Muscle of arm (tissue), 14 donors: ENCODE measurements at places on chromosomes 11 and 22. TPM values are rescaled to one million over a fixed set of nuclear protein-coding genes. Genes with fewer than 3 reads are reported as not detected.

GRCh38 chr11:113446112-113446511, 29.1 kb downstream of the DRD2 start:
- DNase-seq, result no peak

DNA sequence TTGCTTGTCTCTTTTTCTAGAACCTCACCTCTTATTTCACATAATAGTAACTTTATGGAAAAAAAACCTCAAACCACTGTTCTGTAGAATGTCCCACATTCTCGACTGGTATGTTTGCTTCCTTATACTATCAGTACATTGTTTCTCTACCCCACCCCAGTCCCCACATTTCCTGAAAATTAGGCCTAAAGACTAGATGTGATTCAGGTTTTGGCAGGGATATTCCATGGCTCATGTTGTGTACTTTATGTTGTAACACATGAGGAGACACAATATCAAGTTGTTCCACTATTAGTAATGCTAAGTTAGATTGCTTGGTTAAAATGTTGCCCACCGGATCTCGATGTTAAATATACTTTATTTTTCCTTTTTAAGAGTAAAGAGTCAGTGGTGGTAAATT, 34.7 kb downstream of the DDIAS start:
- DNase-seq, result no peak

DNA sequence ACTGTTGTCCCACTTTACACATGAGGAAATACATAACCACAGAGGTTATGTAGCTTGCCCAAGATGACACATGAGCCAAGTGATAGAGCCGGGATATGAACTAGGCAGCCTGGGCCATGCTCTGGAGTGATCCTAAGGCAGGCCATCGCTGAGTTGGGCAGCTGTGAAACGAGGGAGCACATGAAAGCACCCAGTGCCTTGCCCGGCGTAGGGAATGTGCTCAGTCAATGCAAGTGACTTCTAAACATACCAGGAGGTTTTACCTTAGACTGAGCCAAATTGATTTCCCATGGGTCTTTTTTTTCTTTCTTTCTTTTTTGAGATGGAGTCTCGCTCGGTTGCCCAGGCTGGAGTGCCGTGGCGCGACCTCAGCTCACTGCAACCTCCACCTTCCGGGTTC, 10.5 kb downstream of the GRIK4 start:
- no peak for DNase-seq

The HTR3B gene
- polyA plus RNA-seq, result 0.11 TPM

The SCN3B gene
- polyA plus RNA-seq, result 55.2 TPM

DNA sequence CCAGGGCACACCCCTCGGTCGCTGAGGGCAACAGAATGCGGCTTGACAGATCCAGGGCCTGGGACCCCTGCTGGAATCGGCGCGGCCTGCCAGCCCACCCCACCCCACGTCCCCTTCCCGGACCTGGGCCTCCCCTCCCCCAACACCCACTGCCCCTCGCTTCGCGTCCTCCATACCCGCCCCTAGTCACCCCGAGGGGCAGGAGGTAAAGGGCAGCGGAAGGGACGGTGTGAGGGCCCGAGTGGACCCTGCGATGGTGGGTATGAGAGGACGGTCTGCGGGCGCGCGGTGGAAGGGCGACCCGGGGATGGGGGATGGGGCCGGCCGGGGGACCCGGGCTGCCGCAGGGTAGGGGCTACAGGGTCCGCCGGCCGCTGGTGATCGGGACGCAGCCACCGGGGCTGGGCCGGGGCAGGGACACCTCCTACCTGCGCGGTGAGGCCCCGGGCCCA, 311 bp downstream of the APBB1 start:
- DNase-seq, result peak; percentile 21

- DNase-seq, result no peak
Observed at GRCh38 chr11:14973621-14974514, 1.7 kb upstream of the CALCA start.

The BLID gene
- polyA plus RNA-seq, result not detected

GRCh38 chr22:23827351-23827995, 11.3 kb downstream of the DERL3 start:
- DNase-seq, result no peak

The NLRP6 gene
- polyA plus RNA-seq, result not detected

GRCh38 chr11:68584097-68584496, 100.2 kb upstream of the GAL start:
- peak; percentile 15 for DNase-seq

- peak; percentile 49 for DNase-seq
Observed at GRCh38 chr22:36546092-36546804, 17.3 kb upstream of the EIF3D start.

DNA sequence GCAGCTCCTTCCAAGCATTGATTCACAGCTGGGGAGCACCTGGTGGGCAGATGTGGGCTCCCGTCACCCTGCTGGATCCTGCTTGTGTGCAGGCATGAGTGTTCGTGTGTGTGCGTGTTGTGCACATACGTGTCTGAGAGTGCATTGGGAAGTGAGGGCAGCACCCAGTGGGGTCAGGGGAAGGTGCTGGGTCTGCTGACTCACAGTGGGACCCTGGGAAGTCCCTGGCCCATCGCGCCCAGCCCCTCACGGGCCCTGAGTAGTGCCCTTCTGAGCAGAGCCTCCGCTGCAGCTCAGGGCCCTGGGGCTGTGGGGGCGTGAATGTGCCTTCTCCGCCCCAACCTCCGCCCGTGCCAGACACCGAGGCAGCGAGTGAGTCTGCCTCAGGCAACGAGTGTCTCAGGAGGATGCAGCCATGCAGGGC, 36.8 kb downstream of the WNT11 start:
- no peak for DNase-seq

DNA sequence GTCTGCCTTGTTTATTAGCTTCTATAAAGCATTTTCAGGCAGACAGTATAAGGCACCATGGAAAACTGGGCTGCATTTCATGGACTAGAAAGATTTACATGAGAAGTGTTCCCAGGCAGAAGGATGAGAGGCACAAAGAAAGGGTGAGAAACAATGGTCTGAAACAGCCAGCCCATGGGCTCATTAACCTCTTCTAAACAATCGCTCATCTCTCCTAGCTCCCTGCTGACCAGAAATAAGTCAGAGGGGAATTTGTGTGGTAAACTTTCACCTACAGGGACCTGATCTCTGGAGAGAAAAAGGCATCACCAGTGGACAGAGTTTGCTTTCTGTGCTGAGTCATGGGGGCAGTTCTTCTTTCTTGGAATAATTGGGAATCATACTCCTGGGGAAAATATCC, 51.8 kb upstream of the KIRREL3 start:
- DNase-seq, result no peak

GRCh38 chr22:35912658-35913057, 116.0 kb downstream of the RBFOX2 start:
- no peak for DNase-seq

The IL17REL gene
- not detected for polyA plus RNA-seq

GRCh38 chr11:112162761-112163546, 940 bp downstream of the IL18 start:
- DNase-seq, result no peak

The TYR gene
- polyA plus RNA-seq, result 0.11 TPM

The CALCB gene
- polyA plus RNA-seq, result not detected

GRCh38 chr11:69216647-69217051, 60.9 kb downstream of the SMIM38 start:
- no peak for DNase-seq

DNA sequence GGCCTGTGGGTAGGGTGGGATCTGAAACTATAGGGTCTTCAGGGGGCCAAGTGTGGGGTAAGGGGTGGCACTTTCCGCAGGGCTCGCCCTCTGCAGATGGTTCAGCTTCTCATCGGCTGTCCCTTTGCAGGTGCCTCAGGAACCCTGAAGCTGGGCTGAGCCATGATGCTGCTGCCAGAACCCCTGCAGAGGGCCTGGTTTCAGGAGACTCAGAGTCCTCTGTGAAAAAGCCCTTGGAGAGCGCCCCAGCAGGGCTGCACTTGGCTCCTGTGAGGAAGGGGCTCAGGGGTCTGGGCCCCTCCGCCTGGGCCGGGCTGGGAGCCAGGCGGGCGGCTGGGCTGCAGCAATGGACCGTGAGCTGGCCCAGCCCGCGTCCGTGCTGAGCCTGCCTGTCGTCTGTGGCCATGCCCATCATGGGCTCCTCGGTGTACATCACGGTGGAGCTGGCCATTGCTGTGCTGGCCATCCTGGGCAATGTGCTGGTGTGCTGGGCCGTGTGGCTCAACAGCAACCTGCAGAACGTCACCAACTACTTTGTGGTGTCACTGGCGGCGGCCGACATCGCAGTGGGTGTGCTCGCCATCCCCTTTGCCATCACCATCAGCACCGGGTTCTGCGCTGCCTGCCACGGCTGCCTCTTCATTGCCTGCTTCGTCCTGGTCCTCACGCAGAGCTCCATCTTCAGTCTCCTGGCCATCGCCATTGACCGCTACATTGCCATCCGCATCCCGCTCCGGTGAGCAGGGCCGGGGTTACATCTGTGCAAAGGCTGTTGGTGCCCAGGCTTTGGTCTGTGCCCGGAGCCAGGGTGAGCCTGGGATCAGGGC, 5.8 kb downstream of the ADORA2A start:
- DNase-seq, result no peak

DNA sequence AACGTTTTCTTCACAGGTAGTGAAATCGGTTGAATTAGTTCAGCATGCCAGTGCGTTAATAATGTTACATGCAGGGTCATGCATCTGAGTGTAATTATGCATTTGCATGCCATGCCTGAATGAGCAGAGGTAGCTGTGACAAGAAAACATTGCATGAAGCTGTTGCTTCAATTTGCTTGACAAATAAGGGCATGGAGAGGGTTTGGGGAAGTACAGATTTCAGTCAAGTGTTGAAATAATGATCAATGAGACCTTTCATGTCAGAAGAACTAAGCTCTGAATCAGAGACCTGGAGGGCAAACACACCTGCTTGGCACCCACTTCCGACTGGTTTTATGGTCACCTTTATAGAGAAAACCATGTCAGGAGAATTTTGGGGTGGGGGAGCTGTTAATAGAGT, 221.4 kb downstream of the DBX1 start:
- no peak for DNase-seq

- DNase-seq, result peak; percentile 50
Observed at GRCh38 chr22:20509344-20510047, 2.1 kb downstream of the MED15 start.

The SLC22A8 gene
- polyA plus RNA-seq, result not detected

DNA sequence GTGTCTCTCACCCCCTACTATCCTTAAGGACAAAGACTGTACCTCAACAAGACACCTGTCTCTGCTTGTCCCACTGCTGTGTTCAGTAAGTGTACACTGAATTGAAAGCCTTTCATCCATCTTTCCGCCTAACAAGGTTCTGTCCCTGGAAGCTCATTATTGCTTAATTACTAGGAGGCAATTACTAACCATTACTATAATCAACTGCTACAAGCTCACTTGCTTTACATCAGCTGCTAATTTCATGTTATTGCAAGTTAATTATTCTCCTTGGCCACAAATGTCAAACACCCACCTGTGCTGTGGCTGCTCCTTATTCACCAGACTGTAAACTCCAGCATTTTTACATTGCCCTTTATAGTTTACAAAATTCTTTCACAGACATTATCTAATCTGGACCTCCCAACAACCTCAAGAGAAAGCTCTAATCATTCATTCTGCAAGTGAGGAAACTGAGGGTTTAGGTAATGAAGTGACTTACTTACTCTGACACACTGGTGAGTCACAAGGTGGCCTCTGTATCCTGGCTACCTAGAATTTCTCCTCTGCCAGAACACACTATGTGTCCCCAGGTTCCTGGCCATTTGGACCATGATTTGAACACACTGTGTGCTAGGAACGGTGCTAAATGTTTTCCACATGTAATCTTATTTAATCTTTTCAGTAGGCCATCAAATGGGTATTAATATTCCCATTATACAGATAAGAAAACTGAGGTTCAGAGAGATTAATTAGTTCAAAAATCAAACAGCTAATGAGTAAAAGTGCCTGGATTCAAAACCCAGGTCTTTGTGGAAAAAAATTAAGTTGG, 66.7 kb downstream of the RAB30 start:
- DNase-seq, result no peak

The KCNJ4 gene
- 0.15 TPM for polyA plus RNA-seq

The PGM2L1 gene
- 6.6 TPM for polyA plus RNA-seq

- DNase-seq, result no peak
Observed at GRCh38 chr11:126838779-126839178, 161.8 kb downstream of the KIRREL3 start.

- no peak for DNase-seq
Observed at GRCh38 chr11:96470521-96470920, 80.7 kb downstream of the JRKL start.

The DSCAML1 gene
- polyA plus RNA-seq, result 0.72 TPM

- no peak for DNase-seq
Observed at GRCh38 chr11:127592371-127592770, 591.8 kb upstream of the KIRREL3 start.

The SLC6A5 gene
- polyA plus RNA-seq, result not detected

DNA sequence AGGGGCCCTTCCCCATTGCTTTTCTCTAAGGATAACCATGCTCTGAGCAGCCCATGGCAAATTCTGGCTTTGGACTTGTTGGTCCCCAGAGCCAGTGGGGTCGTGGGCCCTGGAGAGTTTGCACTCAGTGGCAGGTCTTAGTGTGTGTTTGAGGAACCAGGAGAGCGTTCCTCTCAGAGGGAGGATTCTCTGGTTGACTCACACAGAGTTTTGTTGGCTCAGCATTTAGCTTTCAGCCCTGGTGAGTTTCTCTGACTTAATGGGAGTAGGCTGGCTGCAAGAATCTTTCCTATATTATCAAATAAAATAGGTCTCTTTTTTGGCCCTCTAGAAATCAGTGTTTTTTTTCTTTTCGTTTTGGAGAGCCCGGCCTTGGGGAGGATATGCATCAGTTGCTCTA, 20.9 kb downstream of the ST14 start:
- no peak for DNase-seq

DNA sequence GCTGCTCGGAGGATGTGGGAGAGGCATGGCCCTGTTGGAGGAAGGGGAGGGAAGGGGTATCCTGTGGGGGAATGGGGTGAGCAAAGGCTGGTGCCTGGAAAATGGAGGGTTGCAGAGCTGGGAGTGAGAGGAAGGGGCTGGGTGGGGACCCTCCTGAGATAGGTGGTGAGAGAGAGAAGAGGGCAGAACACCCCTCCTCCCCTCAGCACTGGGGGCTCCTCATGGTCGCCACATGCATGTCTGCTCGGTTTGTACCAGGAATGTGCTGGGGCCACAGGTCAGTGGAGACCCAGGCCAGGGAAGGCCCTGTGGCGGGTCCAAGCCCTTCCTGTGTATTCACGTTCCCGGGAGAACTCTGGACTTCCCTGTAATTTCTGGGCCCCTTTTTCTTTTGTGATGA, 27.8 kb upstream of the ACR start:
- no peak for DNase-seq
